ENCODE measurements at places on chromosomes 16 and 17. TPM values are rescaled to one million over a fixed set of nuclear protein-coding genes. Genes with fewer than 3 reads are reported as not detected.

The EVPLL gene
- total RNA-seq, result 0.11 TPM

The PRR15L gene
- total RNA-seq, result not detected

The MRPL12 gene
- total RNA-seq, result 88.0 TPM

DNA sequence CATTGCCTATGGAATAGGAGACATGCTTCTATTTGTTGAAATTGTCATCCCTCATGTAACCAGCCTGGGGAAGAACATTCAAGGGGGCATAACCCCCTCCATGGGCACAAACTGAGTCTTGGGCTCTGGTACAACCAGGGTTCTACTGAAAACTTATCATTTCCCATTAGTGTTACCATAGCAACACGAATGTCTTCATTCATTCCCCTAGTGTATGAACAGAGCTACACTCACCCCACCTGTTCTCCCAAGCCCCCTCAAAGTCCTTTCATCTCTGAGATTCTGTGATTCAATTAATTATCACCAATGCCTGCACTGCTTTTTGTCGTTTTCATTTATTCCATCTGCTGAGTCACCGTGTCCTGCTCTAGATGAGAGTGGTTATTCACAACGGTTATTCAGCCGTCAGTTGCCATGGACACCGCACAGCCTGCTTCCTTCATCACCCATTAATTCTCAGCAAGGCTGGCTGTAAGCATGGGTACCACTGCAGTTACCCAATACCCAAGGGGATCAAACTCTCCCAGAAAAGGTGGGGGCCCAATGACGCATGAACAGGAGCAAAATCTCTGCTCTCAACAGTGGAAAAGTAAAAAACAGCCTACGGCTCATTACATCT, 1.6 kb upstream of the GAST start:
- no peak for DNase-seq

GRCh38 chr16:86826941-86827340, 248.6 kb downstream of the FOXL1 start:
- DNase-seq, result no peak

- DNase-seq, result no peak
Observed at GRCh38 chr17:82316651-82317393, 586 bp downstream of the CD7 start.

GRCh38 chr17:10737736-10738135, 7.9 kb upstream of the TMEM220 start:
- no peak for DNase-seq

All from foreskin keratinocyte (primary cell).